GM04503 (cell line): ENCODE measurements at places on chromosomes 16 and 17.

DNA sequence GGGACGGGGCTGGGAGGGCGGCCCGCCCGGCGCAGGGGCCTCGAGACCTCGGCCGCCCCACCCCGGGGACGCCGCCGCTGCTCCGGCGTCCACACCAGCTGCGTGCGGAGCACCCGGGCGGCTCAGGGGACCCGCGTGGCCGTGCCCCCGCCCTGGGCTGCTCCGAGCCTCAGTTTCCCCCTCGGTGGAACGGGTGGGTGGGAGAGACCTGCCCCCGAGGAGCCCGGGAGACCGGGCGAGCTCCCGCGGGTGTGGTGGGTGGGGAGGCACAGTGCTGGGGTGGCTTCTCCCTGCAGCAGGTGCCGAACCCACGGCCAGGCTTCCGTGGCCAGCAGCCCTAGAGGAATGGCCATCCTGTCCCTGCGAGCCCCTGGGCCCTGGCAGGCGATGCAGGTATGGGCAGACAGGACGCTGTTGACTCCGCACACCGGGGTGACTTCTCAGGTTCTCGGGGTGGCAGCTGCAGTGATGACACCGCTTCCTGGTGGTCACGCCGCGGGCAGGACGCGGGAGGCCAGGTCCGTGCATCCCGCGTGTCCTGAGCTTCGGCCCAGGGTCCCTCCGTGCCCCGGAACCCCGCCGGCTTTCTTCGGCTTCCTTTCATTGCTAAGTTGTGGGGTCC, 677 bp downstream of the DEF8 start:
- no peak for DNase-seq

GRCh38 chr17:36470499-36470898, 16.0 kb upstream of the ZNHIT3 start:
- DNase-seq: no peak

DNA sequence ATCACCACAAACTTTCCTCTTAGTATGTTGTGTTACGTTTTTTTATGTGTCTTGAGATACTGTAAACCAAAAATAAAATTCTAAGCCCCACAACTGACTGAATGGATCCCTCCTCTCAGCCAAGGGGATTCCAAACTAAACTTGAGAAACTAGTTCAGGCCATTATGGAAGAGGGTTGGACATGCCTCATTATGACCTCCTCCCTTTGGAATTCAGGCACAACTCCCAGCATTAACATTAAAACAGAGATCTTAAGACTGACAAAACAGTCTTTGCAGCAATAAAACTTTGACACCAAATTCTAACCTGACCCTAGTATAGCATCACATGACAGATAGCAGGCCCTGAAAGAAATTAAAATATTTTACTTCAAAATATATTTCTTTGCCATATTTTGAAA, 51.1 kb upstream of the SLC47A1 start:
- peak; percentile 36 for DNase-seq

DNA sequence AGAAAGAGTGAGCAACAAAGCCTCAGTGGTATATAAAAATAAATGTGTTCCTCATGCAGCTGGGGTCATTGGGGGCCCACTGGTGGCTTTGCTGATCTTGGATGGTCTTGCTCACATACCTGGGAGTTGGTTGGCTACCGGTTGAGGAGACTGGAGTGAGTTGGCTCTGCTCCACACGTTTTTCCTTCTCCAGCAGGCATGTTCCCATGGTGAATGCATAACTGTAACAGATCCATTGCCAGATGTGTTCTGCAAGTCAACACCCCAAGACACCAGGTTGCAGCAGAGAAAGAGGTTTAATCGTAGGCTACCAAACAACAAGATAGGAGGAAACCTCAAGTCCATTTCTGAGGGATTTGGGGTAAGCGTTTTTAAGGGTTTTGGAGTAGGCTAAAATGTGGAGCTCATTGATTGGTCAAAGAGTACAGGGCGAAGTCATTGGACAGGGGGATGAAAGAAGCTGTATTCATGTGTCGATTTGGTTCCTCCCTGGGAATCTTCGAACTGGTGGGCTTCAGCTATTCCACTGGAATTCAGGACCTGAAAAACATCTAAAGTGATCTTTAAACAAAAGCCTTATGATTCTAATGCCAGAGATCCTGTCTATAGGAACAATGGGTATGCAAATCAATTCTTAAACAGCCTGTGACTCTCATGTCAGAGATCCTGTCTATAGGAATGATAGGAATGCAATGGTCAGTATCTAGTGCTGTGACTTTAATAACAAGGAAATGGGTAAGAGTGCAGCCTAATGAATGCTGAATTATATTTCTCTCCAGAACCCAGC, 467.5 kb upstream of the C16orf82 start:
- no peak for DNase-seq

DNA sequence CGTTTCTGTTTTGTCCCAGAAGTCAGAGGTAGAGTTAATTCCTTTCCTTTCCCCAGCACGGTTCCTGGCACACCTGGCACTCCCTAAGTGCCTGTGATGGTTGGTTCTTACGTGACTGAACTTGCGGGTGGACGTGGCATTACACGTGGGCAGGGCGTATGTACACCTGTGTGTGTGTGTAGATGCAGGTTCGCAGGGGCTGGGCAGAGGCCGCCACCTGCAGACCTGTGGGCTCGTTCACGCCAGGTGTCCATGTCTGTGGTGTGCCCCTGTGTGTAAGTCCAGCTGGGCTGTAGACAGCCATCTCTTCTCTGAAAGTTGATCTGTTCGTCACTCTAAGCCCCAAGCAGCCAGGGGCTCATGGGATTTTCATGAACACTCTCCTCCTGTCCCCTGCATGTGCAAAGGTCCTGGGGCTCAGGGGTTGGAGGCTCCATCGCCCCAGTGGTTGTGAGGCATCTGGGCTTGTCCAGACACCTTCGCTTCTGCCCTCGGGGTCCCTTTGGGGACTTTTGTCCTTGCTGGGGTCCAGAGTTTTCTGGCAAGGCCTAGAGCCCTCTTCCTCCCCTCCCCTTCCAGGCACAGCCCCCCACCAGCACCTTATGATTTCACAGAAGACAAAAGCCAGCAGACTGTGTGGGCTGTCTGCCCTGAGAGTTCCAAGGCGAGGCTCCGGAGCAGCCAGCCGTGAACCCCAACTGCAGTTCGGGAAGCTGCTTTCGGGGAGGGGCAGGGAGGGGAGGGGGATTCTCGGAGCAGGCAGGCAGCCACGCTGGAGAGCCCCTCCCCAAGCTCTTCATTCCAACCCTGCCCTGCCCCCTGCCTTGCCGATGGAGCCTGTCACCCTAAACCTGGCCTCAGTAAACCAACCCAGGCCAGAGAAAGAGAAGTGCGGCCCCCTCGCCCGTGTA, 5.4 kb upstream of the FSCN2 start:
- no peak for DNase-seq

DNA sequence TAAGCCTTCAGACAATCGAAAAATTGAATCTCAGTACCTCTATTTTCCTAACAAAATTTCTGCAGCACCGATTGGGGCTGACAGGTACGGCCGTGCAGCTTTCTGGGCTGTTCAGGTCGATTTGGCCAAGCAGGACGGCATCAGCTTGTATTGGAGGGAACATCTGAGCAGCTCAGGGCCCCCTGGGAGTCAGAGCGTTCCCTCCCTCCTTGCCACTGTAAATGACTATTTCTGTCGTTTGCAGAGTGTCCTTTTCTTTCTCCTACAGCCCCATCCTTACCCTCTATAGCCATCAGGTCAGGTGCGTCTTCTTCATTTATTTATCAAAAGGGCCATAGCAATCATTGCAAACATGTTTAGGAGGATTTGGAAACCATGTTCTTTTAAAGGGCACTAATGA, 731.1 kb downstream of the WWOX start:
- DNase-seq: no peak

DNA sequence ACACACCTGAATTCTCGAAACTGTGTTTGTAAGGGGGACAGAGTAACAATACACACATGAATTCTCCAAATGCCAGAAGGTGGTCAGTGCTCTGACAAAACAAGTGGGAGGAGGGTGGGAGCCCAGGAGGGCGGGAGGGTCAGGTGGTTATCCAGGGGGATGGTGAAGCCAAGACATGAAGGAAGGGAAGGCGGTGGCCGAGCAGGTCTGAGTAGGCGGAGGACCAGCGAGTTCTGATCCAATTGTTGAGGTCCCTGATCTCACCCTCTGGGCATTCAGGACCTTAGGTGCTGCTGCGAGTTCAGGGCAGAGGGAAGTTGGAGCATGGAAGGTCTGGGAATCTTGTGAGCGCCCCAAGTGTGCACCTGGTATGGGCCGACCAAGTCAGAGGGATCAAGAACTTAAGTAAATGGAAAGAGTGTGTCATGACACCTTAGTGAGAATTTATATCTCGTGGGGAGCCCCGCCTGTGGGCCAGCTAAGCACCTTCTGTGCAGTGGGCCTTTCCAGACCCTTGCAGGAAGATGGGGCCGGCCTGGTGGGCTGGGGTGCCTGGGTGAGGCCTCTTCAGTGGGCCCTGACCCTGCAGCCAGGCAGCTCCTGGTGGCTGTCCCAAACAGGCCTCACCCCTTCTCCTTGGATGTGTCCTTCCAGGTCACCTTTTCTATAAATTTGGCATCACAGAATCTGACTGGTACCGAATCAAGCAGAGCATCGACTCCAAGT, 86.1 kb downstream of the NPIPB11 start:
- DNase-seq: no peak

- DNase-seq: no peak
Observed at GRCh38 chr16:84175350-84176081, 11.3 kb downstream of the TAF1C start.

- DNase-seq: no peak
Observed at GRCh38 chr17:77405867-77406732, 265.3 kb downstream of the SEC14L1 start.

DNA sequence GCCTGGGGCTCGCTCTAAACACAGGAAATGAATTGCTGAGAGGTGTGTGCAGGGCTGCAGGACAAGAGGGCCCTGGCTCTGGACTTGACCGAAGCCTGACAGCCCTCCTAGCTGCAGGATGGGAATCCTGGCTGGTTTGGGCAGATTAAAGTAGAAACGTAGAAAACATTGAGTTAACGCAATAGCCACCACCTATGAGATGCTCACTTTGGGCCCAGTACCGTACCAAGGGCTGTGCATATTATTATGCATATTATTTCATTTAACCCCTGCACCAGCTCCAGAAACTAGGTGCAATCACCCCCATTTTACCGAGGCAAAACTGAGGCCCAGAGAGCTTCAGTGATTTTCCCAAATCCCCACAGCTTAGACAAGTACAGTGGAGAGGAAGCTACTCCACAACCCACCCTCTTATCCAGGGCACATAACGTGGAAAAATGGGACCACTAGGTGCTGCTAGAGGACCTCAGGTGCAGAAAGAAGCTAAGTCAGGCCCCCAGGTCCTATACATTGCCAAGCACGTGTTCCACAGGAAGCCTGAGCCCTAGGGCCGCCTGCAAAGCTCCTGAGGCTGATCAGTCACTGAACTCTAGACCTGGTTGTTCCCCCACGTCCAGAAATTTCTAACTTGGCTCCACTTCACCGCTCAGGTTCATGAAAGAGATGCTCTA, 79.2 kb downstream of the MYH11 start:
- DNase-seq: no peak
